Brain (organoid and tissue), 16 donors: ENCODE measurements at places on chromosomes 7 and 10. TPM values are rescaled to one million over a fixed set of nuclear protein-coding genes. Genes with fewer than 3 reads are reported as not detected.

Gene MSMB
- not detected for polyA plus RNA-seq

Gene COL28A1
- polyA plus RNA-seq = 0.24 TPM

Gene OTUD1
- 10.4 TPM for polyA plus RNA-seq

Gene KBTBD2
- 27.5 TPM for polyA plus RNA-seq

Gene EN2
- 0.19 TPM for polyA plus RNA-seq

Gene SMIM30
- 32.9 TPM for polyA plus RNA-seq

Gene COL1A2
- polyA plus RNA-seq = 36.7 TPM

Gene PLPP4
- 4.6 TPM for polyA plus RNA-seq

Gene SLC26A3
- polyA plus RNA-seq = not detected

Gene PAXIP1
- 7.9 TPM for polyA plus RNA-seq

Gene CALHM1
- polyA plus RNA-seq = 0.37 TPM

Gene UCN3
- 19.8 TPM for polyA plus RNA-seq

GRCh38 chr7:132141109-132141508 is 435.2 kb downstream of the PLXNA4 start:
- DNase-seq = peak; percentile 93

GRCh38 chr10:16481052-16481728 is 40.5 kb downstream of the C1QL3 start:
- peak; percentile 45 for DNase-seq

DNA sequence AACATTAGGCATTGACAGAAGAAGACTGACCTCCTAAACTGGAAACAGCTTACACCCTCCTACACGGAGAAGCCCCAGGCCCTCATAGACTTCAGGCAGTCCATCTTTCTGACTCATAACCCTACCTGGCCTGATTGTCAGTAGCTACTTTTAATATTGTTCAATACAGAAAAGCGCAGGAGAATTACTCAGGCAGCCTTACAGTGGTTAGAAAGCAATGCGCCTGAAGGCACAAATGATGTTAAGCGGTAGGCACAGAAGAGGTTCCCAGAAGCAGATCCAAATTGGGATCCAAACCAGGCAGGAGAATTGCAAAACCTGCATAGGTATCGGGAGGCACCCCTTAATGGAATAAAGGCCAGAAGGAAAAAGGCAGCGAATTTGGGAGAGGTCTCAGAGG is 5.4 kb upstream of the CYREN start:
- DNase-seq = no peak

DNA sequence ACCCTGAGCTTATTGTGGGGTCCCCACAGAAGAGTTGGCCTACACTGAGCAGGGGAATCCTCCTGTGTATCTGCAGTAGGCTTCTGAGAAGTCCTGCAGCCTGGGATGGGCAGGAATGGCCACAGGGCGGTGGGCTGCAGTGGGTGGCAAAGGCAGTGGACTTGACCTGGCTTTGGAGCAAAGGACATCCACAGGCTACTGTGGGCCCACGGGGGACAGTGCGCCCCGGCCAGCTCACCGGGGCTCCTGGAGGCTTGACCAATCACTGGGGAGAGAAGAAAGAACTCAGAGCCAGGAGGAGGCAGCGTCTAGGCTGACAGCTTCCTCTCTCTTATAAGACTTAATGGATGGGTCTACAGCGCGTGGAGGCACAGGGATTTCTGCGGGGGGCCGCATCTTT is 488.8 kb upstream of the MGMT start:
- no peak for DNase-seq

GRCh38 chr7:84110400-84110799 is 84.2 kb downstream of the SEMA3A start:
- DNase-seq = no peak

DNA sequence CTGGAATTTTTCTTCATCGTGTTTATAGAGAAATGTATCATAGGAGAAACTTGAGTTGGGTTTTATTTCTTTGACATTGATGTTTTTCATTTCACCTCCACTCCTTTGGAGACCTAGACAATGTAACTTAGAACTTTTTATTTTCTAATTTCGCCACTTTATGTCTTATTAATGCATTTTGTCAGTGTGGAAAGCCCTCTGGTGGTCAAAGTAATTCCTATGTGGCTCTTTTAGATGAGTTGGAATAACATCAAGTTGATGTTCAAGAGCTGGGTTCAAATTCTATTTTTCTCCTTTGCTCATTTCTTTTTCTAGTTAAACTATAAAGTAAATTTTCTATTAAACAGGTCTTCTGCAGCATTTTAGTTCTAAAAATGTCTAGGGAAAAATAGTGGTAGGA is 478.6 kb downstream of the LRMDA start:
- DNase-seq = peak; percentile 10

- no peak for DNase-seq
Measured at GRCh38 chr10:88131511-88132139, 268.2 kb downstream of the PTEN start.

GRCh38 chr7:20021831-20022230 is 195.4 kb downstream of the MACC1 start:
- DNase-seq = no peak

DNA sequence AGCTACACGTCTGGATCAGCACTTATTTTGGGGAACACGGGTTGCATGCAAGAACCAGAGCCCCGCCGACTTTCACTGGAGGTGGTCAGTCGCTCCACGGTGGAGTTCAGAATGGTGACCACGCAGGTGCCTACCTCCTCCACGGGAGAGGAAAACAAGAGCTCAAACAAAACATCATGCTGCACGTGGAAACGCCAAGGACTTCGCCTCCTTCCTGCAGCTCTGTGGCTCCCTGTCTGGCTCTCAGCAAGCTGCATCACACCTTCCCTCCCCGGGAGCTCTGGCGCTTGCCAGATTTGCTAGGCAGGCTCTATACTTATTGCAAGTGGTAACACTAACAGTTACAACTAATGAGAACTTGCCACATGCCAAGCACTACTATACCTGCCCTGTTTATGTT is 26.0 kb downstream of the GSDME start:
- DNase-seq = no peak

- DNase-seq = no peak
Measured at GRCh38 chr7:116740231-116740630, 68.2 kb downstream of the MET start.

DNA sequence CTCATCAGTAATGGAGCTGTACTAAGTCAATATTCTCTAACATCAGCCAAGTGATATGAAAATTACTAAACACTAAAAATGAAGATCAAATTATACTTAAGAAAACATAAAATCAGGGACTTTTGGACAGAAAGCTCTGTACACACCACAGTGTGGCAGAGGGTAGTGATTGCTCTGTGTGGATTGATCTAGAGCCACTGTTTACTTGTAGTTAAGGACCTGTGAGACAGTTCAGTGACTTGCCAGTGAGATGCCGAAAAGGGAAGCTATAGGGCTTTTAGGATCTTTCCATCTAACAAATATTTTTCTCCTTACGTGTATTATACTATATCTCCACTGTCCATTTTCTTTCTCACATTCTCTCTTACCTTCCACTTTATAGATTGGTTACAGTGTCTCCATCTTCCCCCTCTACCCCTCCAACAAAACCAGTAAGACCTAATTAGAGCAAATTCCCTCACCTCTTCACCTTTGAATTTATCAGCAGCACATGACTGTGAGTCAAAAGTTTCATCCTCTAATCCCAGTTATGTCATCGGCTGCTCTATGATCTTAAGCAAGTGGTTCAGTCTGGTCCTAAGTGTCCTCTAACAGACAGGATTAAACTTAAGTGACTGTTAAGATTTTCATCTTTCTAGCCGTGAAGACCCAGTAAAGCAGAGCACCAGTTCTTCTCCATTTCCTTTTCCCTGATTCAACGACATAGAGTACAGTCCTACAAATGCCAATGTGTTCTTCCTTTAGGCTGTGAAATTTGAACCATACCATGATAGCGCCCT is 6.9 kb downstream of the PIK3CG start:
- no peak for DNase-seq

- no peak for DNase-seq
Measured at GRCh38 chr7:128161466-128162125, 79.5 kb upstream of the LEP start.

DNA sequence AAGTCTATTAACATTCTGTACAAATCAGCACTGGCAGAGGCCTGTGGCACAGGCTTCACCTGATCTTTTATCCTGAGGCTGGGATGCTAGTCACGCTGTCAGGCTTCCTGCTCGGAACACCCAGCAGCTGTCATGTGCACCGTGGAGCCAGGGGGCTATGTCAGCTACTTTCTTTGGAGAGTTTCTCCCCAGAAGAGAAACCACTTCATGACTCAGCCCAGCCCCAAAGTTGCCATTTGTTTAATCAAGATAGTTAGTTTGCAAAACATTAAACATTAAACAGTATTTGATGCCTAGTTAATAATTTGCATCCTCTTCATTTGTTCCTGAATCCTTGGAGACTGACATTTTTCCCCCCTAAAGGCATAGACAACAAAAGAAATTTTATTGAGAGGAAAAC is at the start of gene HABP2:
HABP2 (plus strand) TSS at position 353 of the 400 bp plus-strand sequence. CDS start 69 bp downstream, outside the sequence.
- DNase-seq = peak; percentile 45

- no peak for DNase-seq
Measured at GRCh38 chr7:155323001-155323638, 25.4 kb downstream of the INSIG1 start.

- no peak for DNase-seq
Measured at GRCh38 chr10:79077488-79078173, 8.9 kb downstream of the ZMIZ1 start.

DNA sequence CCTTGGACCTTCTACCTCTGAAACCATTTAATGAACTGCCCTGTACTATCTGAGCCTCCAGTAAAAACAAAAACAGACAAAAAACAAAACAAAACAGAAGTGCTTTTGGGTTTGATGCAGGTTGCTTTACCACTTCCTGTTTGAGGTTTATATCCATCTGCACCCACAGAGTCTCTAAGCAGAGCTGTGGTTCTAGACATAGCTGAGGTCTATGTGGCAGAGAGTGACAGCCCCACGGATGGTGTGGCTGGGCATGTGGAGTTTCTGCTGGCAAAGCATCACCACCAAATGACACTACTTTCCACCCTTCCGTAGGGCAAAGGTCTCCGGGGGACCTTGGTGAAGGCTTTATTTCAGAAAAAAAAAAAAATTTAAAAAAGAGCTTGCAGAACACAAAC is 754.2 kb downstream of the GRID1 start:
- no peak for DNase-seq

DNA sequence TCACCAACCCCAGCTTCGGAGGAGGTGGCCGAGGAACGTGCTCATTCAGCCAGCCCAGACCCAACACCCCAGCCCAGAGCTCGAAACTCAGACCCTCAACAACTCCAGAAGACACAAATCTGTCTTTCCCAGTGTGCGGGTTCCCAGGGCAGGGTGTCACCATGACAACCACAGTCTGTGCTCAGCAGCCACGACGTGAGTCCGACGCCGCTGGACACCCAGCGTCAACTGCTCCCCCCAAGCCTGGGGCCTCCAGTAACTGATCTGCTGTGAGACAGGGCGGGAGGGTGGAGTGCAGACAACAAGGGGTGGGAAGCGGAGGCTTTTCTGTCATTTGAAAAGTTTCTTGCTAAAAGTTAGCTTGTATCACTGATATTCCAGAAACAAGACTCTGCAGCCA is 167.2 kb downstream of the MAD1L1 start:
- DNase-seq = no peak

DNA sequence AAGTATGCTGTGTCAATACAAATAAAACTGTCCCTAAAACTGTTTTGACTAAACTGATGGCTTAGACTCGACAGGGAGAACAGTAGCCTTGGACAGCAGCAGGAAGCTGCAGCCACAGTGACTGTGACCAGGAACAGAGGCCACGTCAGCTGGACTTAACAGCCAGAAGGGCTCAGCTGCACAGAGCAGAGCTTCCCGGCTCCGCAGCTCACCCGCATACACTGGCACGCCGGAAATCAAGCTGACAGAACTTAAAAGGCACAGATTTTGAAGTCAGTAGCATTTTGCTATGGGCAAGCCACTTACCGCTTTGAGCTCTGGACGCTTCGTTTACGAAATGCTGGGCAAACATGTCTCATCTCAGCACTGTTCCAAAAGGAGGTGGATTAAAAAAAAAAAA is 769.7 kb upstream of the AUTS2 start:
- no peak for DNase-seq

- DNase-seq = no peak
Measured at GRCh38 chr7:159140170-159140910, 4.3 kb downstream of the VIPR2 start.

- DNase-seq = no peak
Measured at GRCh38 chr10:108399465-108399864, 1235.0 kb upstream of the SORCS1 start.

GRCh38 chr7:99579956-99580777 is 17.9 kb upstream of the TMEM225B start:
- peak; percentile 85 for DNase-seq
